Stimulated activated CD4-positive, alpha-beta T cell treated with anti-CD3 and anti-CD28 coated beads, Interleukin-2, amount 100 ng/mL, for 24 hours (primary cell): ENCODE measurements at places on chromosomes 4 and X.

- DNase-seq, result no peak
These were observed 88.1 kb upstream of the C1QTNF7 start for GRCh38 chr4:15339737-15340136.

GRCh38 chr4:109982521-109982920, 69.8 kb downstream of the EGF start:
- DNase-seq, result no peak

DNA sequence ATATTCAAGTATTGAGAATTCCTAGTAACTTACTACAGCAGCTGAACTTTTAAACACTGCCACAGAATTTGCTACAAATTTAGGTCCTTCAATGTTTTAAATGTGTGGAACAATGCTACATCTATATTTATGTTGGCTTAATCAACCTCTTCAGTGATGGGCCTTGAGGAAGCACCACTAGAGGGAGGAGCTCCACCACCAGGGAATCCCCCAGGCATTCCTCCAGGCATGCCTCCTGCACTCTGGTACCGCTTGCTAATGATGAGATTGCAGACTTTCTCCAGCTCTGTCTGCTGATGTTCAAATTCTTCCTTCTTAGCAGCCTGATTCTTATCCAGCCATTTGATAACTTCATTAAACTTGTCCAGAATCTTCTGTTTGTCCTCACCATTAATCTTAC, 190.8 kb downstream of the HTR2C start:
- DNase-seq, result no peak

- DNase-seq, result no peak
These were observed 112.5 kb downstream of the ADRA2C start for GRCh38 chr4:3878678-3879077.

DNA sequence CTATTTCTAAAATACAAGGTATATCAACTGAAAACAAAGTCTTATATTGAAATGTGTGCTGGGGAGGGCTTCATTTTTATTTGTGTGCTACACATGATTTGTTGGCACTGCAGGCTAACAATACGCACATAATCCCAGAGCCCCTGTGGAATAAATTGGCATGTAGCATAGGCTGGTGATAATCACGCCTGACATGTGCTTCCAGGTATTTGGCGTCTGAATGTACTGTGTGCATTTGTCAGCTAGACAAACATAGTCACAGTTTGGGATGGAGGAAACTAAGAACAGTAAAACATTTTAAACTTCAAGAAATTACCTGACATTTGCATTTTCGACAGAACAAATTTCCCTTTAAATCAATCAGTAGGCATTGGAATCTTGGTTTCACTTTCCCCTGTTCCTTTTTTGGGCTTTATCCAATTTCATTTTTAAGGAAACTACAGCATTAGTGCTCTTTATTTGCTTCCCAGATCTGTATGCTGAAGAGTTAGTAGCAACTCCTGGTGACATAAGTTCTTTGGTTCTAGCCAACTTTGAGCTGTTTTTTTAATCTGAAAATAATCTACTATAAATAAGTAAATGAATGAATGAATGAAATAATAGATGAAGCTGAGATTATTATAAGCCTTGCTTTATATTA, 472.3 kb downstream of the PDHA2 start:
- DNase-seq, result no peak

GRCh38 chr4:74377714-74378113, 12.8 kb downstream of the EREG start:
- DNase-seq, result no peak

GRCh38 chr4:140094438-140095420, 59.3 kb downstream of the MAML3 start:
- peak; percentile 48 for DNase-seq

GRCh38 chr4:1809754-1810502, 16.8 kb downstream of the FGFR3 start:
- peak; percentile 79 for DNase-seq

GRCh38 chrX:123884809-123885408, 25.1 kb downstream of the XIAP start:
- DNase-seq, result no peak
